Activated gamma-delta T cell treated with Interleukin-2 at 50 U/mL for 16 hours (primary cell): ENCODE measurements at places on chromosomes 4 and X.

DNA sequence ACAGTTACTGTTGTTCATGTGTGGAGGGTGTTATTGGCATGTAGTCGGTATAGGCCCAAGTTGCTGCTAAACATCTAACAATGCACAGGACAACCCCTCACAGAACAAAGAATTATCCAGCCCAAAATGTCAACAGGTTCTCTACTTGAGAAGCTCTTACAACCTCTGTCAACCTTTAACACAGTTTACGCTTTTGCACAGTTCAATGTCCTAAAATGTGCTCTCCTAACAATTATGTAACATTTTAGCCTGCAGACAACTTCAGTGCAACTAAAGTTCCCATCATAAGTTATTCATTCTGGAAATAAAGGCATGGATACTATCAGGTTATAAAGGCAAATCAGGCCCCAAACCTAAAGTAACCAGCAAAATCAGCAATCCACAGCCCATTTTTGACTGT is 66.2 kb downstream of the ASB9 start:
- no peak for DNase-seq

GRCh38 chr4:42482516-42483327 is 85.4 kb downstream of the SHISA3 start:
- DNase-seq: no peak

GRCh38 chr4:94926936-94927335 is 169.2 kb downstream of the BMPR1B start:
- no peak for DNase-seq

GRCh38 chrX:123851079-123851478 is 8.8 kb upstream of the XIAP start:
- DNase-seq: no peak

- no peak for DNase-seq
Measured at GRCh38 chr4:19729886-19730651, 521.6 kb upstream of the SLIT2 start.

GRCh38 chrX:153352858-153353257 is 18.9 kb downstream of the ZNF275 start:
- no peak for DNase-seq

DNA sequence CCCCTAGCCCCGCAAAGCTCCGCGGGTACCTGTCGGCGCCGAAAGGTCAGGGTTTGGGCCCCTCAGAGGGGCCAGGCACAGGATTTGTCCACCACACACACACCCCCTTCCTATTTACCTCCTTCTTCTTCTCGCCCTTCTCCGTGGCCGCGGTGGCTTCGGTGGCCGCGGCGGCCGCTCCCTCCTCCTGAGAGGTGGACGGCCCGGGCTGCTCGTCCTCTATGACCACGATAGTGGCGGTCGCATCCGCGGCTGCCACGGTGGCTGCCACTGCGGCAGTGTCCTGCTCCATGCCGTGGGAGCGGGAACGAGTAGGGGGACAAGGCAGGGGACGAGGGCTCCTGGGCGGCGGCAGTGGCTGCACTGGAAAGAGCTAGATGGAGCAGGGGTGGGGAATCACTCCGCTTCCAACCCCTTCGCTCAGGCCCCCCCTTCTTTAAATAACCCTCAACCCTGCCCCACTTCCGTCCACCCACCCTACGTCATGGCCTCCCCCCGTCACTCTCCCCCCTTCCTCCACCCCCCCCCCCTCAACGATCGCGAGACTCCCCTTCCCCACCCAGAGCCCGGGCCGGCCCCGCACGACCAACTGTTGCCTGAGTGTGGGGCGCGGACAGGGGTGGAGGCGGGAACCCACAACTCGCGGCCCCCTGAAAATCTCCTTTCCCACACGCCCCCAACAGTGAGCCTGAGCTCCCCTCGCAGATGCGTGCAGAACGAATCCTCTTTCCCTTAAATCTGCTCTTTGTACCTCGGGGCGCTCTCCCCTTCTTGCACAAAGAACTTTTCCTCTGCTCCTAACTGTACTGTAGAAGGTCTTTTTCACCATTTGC is at the start of gene SMARCA1:
TSS of gene SMARCA1 (minus strand) at position 412 of the 833 bp plus-strand sequence. CDS start at position 292, 120 bp downstream.
- peak; percentile 3 for DNase-seq

- DNase-seq: no peak
Measured at GRCh38 chr4:15738877-15739276, 36.0 kb downstream of the BST1 start.

DNA sequence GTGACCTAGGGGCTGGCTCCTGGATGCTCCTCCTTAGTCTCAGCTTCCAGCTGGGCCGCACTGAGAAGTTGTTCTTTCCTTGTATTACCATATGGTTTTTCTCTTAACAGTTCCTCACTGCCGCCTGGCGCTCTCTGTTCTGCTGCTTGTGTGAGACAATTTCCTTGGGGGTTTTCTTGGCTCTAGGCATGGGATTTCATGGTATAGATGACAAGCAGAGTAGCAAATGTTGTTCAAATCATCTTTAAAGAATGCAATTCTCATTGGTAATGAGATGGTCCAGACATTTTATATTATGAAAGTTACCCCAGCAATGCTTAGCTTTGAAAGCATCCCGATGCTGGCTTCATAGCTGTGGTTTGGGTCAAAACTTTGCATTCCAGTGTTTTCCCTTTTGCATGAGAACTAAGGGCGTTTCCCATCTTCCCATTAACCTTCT is 37.6 kb downstream of the SEPTIN11 start:
- DNase-seq: no peak

DNA sequence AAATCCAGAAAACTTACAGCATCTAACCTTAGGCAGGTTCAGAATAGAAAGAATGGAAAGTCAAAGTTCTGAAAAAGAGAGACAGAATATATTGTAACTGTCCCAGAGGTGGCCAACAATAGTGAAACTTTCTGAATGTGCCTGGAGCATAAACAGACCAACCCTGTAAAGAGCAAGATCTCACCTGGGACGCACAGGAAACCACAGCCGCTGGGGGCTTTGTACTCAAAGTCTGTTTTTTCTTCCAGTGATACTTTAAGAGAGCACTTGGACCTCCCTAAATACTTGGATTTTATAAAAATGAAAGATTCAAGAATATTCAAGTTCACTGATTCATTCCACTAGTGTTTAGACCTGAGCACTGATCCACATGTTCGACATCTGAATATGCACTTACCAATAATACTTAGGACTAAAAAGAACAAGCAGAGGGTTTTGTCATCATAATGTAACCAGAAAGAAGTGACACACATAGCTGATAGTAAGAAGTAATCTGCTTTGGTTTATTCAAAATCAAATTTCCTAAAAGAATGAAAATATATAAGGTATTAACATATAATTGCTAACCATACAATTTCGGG is 35.3 kb downstream of the ARAP2 start:
- DNase-seq: peak; percentile 51

- DNase-seq: no peak
Measured at GRCh38 chr4:73869130-73870055, at the start of gene CXCL1. CXCL1 (plus strand) TSS chr4:73869393; CDS start chr4:73869471, 78 bp downstream.

DNA sequence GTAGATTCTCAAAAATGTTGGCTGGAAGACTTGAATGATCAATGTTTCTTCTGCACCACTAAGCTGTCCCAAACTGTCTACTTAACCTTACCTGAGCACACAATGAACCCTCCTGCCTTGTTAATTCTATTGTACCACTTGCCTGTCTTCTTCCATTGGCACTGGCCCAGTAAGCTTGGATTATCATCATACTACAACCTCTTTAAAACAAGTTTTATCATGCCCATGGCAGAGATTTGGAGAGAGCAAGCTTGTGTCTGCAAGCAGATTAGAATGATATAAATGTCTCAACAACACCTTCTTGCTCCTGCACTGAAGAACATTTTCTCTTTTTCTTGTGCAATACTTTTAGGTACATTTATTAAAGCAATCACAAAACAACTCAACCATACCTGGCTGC is 74.0 kb upstream of the VMA21 start:
- no peak for DNase-seq

DNA sequence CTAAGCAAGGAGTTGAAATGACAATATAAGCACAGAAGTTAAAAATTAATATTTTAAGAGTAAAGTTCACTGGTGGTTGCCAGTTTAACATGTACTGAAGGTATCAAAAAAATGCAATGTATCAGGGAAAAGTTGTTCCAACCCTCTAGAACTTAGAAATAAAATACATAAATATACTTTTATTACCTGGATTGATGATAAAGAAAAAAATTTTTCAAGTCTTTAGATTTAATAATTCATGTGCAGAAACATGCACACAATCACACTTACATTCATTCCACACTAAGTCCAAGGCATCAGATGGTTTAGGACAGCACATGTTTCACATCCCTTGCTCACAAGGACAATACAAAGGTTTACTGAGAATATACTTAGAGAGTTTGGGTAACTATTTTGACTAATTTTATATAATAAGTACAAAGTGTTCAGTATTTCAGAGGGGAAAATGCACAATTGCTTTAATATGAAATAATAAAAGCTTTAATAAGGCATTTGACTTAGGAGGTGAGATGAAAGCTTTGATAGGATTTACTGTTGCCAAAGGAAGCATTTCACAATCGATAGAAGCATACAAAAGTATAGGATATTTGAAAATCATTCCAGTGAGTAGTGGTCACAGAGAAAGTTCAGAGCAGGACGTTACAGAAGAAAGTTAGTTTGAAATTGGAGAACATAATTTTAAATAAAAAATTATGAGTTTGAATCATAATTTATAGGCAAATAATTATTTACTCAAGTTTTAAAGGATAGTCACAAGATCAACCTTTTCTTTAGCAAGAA is 392 bp upstream of the UGT2A3 start:
- no peak for DNase-seq

DNA sequence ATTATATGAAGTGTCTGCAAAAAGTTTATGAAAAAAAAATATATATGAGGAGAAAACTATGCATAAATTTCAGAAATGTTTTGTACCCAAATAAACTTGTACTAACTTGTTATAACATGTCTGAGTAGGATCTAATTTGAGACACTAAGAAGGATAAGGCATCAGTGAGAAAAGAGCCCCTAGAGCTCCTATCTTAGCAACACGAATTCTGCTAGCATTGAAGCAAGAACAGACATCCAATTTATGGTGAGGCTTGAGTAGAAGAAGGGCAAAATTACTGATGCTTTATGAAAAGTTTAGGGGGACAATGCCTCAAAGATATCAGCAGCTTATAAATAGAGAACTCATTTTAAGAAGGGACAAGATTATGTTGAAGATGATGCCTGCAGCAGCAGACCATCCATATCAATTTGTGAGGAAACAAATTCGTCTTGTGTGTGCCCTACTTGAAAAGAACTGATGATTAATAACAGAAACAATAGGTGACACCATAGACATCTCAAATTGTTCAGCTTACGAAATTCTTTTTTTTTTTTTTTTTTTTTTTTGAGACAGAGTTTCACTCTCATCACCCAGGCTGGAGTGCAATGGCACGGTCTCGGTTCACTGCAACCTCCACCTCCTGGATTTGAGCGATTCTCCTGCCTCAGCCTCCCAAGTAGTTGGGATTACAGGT is 35.7 kb upstream of the ADAM29 start:
- no peak for DNase-seq

DNA sequence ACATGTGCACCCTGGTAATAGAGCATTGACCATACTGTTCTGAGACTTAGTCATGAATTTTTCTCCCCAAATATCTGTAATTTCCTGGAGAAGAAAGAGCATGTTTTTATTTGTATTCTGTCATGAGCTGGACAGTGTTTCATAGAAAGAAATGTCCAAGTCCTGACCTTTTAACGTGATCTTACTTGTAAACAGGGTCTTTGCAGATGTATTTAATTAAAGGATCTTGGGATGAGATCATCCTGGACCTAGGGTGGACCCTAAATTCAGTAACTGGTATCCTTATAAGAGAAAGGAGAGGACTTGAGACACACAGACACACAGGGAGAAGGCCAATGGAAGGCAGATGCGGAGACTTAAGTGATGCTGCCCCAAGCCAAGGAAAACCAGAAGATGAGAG is 3.6 kb downstream of the ADGRA3 start:
- DNase-seq: no peak

DNA sequence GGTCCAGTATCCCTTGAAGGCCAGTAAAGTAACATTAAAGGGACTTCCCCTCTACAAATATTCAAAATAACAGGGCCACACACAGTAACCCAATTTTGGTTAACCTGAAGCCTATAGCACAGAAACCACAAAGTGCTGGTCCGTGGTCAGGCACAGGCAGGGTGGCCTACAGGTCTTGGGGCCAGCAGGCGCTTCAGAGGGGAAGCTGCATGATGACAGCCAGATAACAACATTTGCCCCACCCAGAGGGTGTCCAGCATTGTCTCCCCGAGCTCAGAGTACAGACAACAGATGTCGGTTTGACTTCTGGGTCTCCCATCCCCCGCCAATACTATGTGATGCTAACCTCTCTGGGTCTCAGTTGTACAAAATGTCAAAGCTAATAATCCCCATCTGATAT is 51.1 kb downstream of the SH3KBP1 start:
- DNase-seq: no peak

DNA sequence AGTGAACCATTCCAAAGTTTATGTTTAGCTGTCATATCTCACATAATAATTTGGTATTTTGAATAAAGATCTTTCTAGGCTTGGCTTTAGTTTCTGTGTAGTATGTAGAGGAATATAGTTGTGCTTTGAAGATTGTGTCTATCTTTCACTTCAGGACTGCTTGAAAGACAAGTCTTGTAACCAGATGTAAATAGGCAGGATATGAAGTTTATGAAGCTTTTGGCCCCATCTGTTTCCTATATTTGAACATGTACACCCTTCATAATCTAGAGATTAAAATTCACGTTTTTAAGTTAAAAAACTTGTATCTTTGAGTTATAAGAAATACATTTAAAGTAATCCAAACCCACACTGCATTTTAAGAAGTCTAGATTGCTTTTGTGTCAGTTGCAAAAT is 11.7 kb upstream of the FREM3 start:
- no peak for DNase-seq

DNA sequence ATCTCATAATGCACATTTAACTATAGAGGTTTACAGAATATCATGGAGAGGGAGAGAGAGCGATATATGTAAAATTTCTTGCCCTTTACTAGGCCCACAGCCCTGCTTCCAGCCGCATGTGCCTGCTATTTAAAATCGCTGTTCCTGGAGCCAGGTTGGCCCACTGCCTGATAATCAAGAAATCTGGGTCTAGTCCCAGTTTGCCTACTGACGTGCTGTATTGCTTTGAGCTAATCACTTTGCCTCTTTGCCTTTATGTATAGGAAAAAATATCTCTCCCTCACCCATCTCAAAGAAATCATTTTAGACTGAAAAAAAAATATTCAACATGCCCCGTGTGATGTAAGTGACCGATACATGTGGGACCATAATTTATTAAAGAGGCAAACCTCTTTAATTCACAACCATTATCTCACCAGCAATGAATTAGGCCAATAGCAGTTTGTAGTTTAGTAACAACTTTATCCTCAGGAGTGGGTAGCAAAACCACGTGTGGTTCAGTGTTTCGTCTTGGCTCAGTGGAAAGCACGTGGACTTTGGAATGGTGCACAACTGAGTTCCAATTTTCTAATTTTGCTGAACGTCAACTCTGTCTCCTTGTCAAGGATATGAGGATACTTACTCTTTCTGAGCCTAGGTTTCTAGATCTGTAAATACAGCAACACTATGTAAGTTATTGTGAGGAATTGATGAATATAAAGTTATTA is 62.6 kb downstream of the GRXCR1 start:
- no peak for DNase-seq

- DNase-seq: no peak
Measured at GRCh38 chr4:7237873-7238272, 45.5 kb downstream of the SORCS2 start.
